CD4-positive, alpha-beta T cell treated with Interleukin-4 for 4 hours (primary cell): ENCODE measurements at places on chromosomes 3 and 15.

- no peak for DNase-seq
Observed at GRCh38 chr3:55198554-55198953, 270.7 kb upstream of the LRTM1 start.

DNA sequence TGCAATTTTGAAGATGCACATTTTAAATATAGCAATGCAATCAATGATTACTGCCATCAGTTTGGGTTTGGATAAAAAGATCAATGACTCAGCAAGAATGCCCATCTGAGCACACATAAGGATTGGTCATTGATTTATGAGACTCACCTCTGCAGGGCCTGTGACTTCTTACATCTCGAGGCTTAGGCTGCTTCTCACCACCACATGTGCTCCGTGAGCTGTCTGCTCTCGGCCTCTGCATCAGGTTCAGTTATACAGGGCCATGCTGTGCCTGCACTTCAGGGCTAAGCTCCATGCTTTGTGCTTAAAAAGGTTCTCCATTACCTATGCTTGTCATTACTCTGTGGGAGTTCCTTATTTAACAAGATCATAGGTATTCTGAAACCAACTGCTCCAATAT, 887.5 kb downstream of the DIPK2A start:
- no peak for DNase-seq

- DNase-seq: peak; percentile 58
Observed at GRCh38 chr15:50145451-50145872, 26.4 kb upstream of the ATP8B4 start.

DNA sequence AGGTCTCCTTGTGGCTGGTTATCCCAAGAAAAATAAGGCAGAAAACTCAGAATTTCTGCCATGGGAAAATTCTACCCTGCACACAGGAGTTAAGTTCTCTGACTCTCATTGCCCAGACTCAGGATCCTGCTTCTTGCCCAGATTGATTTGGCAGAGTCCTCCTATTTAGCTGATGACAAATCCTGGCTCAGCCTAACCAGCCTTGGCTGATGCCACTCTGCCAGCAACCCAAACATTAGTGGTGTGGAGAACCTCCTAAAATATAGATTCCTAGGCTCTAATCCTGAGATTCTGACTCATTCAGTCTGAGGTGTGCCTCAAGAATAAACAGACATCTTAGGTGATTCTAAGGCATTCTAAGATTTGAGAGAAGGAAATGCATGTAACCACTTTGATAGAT, 60.5 kb upstream of the ACTC1 start:
- no peak for DNase-seq

DNA sequence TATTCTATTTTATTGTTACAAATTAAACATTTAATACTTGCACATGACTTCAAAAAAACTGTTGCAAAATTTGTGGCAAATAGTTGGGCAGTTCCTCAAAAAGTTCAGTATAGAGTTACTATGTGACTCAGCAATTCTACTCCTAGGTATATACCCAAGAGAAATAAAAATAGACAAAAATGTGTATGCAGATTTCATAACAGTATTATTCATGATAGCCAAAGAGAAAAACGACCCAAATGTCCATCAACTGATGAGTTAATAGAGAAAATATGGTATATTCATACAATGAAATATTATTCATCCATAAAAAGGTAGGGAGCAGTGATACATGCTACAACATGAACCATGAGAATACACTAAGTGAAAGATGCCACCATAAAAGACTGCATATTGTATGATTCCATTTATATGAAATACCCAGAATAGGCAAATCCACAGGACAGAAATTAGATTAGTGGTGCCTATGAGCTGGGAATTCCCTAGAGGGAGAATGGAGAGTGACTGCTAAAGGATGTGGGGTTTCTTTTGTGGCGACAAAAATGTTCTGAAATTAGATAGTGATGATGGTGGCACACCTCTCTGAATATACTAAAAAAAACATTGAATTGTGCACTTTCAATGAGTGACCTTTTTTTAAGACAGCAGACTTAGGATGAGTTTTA, 31.6 kb upstream of the CLASP2 start:
- DNase-seq: no peak

DNA sequence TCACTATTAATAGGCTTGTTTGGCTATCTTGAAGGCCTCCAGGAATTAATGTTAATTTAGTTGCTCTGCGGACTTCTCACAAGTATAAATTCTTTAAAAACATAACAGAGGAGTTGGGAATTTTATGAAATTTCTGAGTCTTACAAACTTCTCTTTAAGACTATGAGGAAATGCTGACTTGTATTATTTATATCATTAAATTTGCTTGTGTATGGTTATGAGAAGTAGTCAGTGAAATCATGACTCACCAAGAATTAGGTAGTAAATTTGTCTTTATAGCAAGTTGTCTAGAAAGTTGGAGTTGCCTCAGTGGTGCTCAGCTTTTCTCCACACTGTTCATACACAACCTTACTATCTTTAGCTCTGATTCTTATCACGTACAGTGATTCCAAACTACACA, 26.5 kb downstream of the PHLDB2 start:
- DNase-seq: no peak

- no peak for DNase-seq
Observed at GRCh38 chr3:160227419-160227818, 2.2 kb downstream of the C3orf80 start.

GRCh38 chr15:101237251-101237650, 14.6 kb downstream of the CHSY1 start:
- DNase-seq: no peak

GRCh38 chr3:51621091-51621892, 49.8 kb upstream of the TEX264 start:
- DNase-seq: no peak

GRCh38 chr15:38297623-38298388, 45.2 kb downstream of the SPRED1 start:
- DNase-seq: no peak

GRCh38 chr15:37009288-37009687, 91.1 kb downstream of the MEIS2 start:
- no peak for DNase-seq

DNA sequence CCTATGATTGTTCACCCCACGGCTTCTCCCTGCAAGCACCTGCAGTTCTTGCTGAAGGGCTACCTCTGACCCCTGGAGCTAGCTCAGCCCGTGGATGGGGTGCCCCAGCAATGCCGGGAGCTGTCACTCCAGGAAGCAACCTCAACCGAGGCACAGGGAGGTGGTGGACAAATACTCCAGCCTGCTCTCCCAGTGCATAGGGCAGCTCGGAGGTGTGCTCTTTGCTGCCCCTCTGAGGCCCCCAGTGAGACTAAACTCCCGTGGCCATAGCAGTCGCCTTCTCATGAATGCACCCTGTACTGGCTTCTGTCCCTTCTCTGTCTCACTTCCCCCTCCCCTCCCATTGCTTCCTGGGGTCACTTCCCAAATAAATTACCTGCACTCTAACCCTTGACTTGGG, 48.5 kb downstream of the LINGO1 start:
- DNase-seq: no peak

DNA sequence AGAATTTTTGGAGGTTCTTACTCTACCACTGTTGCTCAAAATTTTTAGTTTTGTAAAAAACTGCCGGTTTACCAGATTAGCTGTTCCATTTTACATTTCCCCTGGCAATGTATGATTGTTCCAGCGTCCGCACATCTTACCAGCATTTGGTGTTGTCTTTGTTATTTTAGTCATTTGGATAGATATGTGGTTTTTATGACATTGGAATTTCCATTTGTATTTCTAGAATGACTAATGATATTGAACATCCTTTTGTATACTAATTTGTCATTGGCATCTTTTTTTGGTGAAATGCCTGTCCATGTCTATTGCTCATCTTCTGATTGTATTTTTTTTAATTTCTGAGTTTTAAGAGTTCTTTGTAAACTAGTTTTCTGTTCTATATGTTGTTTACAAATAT, 28.5 kb downstream of the LRRC28 start:
- DNase-seq: no peak

DNA sequence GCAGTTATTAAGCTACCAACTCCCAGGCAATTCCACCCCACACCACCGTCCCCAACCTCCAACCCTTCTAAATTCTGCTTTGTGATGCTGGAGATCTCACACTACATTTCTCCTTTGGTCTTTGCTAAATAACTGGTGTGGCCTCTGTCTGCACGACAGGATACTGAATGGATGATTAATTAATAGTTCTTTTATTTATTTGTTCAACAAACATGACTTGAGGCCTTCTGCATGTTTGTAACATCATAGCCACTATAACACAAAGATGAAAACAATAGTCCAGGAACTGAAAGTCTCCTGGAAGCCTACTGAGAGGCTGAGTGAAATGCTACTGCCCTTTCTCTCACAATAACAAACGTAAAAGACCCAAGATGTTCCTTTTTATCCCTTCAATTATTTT, 609.5 kb upstream of the UBE2E2 start:
- no peak for DNase-seq

DNA sequence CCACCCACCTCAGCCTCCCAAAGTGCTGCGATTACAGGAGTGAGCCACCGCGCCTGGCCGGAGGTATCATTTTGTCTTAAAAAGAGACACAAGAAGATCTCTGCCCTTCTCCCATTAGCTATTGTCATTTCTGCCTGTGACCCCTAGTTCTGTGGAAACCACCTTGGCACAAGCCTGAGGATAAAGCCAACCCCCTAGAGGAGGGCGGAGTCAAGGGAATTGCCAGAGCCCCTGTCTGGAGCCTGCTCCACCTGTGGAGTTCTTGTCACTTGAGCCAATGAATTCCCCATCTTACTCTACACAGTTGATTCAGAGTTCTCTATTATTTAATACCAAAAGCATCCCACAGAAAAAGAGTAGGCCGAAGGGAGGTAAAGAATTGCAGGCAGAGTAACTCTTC, 34.9 kb upstream of the KLHL6 start:
- DNase-seq: no peak

- no peak for DNase-seq
Observed at GRCh38 chr15:72358650-72359171, 17.1 kb downstream of the HEXA start.

- DNase-seq: no peak
Observed at GRCh38 chr3:134619301-134619615, 31.6 kb downstream of the KY start.

DNA sequence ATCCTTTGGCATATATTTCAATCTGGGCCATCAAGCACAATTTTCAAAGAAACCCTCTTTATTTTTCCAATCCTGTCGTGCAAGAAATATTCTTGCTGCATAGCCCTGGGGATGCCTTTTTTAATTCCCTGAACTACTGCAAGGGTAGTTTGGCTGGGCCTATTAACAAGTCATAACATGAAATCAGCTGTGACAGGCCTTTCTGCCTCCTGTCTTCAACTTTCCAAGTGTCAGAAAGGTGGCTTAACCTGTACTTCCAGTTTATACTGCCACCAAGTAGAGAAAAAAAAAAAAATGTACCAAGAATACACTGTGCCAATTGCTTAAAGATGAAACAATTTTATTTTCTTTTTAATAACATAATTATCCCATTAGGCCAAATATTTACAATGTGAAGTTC, 32.4 kb upstream of the SPPL2A start:
- DNase-seq: no peak

- DNase-seq: no peak
Observed at GRCh38 chr3:55203006-55203405, 275.1 kb upstream of the LRTM1 start.

DNA sequence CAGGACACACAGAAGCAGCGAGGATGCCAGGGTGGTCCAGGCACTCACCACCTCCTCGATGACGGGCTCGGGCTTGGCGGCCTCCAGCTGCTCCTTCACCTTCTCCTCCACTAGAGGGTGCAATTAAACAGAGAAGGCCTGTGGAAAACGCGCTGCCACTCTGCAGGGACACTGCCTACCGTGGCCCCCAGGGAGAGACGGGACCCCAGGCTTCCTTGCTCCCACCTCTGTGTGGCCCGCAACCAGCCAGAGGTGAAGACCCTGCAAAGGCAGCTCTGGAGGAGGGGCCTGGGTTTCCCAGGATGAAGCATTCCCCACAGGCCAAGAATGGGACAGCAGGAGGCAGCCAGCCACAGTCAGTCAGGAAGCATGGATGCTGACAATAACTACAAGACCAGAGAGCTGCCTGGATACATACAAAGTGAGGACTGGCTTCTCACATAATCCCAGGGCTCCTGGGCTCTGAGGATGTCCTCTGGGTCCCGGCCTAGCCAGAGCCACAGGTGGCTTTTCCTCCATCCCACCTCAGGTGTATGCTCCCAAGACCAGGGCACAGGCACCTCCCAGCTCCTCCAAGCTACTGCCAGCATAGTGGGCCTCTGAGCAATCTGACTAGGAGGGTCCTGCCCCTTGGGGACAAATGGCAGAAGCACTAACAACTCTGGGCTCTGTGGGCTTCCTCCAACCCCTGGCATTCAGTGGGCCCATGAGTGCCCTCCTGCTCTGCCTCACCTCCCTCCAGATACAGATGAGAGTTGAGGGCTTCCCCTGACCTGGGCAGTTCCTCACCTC, 46.2 kb downstream of the PTH1R start:
- peak; percentile 41 for DNase-seq

GRCh38 chr15:35246451-35246850, 161.4 kb upstream of the NANOGP8 start:
- no peak for DNase-seq

- no peak for DNase-seq
Observed at GRCh38 chr3:154584974-154585373, 155.0 kb upstream of the GPR149 start.

- DNase-seq: peak; percentile 72
Observed at GRCh38 chr3:128152419-128153155, 694 bp upstream of the EEFSEC start.

DNA sequence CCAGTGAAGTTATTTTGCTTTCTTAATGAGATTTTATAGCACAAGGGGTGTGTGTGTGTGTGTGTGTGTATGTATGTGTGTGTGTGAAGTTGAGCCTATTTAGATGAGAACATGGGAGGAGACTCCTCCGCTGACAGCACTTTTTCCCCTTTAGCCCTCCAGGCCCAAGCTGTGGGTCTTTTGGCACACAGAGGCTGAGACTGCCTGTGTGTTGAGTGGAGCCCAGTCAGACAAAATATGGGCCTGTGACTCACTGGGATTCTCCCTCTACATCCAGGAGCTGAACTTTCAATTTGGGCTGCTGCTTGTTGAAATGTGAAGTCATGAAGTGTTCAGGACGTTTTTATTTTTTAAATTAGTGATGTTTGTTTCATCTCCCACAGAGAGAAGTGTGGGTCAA, 108.0 kb downstream of the MFSD1 start:
- no peak for DNase-seq

GRCh38 chr3:73502609-73503583, 121.8 kb downstream of the PDZRN3 start:
- DNase-seq: peak; percentile 29

DNA sequence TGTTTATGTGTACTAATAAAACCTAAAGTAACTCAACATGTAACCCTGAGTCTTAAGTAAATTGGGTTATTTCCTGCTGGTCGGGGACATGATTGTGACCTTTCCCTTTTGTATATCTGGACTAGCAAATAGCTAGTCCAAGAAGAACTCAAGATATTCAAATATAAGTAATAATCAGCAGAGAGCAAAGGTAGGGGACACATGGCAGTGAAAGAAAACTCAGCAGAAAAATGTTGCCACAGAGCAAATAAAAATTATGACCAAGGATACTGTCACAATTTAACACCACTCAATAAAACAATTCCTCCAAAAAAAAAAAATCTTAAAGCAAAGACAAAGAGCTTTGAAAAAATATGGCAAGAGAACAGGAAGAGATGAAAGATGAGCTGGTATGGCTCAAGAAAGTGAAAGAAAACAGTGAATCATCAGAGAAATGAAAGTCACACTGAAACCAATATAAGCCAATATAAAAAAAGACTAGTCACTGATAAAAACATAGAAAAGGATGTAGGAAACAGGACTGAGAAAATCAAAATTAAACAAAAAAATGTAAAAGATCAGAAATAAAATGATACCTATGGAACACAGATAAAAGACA, 43.4 kb downstream of the HLTF start:
- DNase-seq: peak; percentile 5
